ENCODE measurements at places on chromosomes 12 and 14.

- no peak for DNase-seq
These were observed 6.7 kb upstream of the PPP4R3A start for GRCh38 chr14:91516663-91517388.

- no peak for DNase-seq
These were observed 19.7 kb upstream of the RAB35 start for GRCh38 chr12:120136093-120136770.

- DNase-seq: no peak
These were observed 359.9 kb downstream of the NRXN3 start for GRCh38 chr14:78530078-78530477.

DNA sequence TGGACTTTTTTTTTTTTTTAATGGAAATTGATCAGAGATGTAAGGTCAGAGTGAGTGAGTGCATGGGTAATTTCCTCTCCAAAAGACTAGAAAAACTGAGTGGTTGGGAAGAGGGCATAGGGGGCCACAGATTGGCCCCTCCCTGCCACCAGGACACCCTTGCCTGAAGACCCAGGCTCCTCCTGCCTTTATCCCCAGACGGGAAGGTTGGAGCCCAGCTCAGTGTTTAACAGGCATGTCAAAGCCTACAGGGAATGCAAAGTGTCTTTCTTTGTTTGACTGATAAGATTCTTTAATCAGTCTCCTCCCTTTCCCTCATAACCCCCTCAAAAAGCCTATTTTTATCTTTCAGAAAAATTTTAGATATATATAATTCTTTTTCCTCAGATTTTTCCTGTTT, 50.3 kb downstream of the IRAK3 start:
- no peak for DNase-seq

DNA sequence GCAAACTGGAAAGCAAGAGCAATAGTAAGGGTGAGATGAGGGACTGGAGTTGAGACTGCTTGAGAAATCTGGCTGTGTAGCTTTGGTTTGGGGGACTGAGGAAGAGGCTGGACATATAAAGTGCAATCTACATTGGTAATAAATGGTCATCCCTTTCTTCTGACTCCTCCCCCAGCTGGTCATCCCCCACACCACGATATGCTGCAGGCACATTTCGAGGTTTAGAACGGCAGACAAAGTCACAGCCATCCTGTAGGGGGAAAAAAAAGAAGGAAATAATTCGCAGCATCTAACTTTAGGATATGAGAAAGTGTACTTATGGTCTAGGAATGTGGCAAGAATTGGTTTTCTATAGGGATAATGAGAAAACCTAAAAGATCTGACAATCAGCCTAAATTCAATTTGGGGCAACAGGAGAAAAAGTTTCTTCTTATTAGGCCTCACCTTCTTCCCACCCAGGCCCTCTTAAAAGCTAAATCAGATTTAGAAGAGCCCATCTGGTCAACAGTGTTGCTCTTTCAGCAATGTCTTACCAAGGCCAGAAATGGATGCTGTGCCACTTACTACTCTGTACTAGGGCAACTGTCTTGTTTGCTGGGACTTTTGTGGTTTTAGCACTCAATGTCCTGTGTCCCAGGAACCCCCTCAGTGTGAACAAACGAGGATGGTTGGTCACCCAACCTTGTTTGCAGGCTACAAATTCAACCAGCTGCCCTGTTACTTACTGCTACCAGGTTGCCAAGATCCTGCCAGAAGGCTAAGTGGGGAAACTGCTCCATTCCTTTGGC, 7.6 kb downstream of the M6PR start:
- DNase-seq: no peak

DNA sequence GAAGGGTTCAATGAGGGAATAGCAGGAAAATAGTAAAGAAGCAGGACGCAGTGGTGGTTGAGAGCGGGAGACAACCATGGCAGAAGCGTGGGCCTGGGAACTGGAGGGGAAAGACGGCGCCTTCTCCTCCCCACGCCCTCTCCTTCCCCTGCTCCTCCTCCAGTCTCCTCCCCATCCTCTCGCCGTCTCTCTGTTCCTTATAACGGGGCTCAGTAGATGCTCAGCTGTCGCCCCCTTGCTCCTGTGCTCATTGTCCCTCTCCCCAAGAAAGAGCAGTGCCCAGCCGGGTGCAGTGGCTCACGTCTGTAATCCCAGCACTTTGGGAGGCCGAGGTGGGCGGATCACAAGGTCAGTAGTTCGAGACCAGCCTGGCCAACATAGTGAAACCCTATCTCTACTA, 142.0 kb downstream of the BCL11B start:
- DNase-seq: no peak

DNA sequence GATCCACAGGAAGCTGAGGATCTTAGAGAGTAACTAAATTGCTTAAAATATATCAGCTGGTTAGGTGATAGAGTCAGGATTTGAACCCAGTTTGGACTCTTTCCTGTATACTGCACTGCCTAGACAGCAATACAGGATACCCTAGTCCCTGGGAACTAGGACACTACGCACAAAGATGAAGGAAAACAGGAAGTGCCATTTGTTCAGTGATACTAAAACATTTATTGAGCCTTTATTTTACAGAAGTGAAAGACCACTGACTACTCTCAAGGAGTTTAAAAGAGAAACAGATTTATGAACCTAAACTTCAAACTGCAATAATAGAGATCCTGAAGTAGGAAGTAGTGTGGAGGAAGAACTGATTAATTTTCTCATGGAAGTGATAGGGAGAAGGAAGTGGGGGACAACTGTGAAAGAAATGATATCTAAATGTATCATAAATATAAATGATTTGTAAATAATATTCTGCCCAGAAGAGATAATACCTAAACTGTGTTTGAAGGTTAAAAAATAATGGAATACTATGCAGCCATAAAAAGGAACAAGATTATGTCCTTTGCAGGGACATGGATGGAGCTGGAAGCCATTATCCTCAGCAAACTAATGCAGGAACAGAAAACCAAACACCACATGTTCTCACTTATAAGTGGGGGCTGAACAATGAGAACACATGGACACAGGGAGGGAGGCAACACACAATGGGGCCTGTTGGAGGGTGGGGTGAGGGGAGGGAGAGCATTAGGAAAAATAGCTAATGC, 18.2 kb downstream of the MSRB3 start:
- DNase-seq: no peak

DNA sequence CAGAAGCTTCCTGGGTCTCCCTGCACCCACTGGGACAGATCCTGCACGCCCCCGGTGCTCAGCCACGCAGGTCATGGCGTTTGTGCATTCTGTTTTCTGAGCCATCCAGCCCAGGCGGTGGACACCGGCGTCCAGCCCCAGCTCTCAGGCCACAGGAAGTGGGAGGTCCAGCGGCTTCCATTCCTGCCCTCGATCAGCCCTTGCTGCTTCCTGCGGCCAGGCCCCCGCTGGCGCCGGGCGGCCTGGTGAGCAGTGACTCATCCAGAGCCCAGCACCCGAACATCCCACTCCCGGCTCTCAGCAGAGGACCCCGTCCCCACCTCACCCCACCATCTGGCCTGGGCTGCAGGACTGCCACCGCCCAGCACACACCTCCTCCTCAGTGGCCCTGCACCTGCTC, 18.0 kb upstream of the NUDT14 start:
- no peak for DNase-seq

GRCh38 chr12:100566887-100567637, 6.4 kb upstream of the GAS2L3 start:
- DNase-seq: no peak

DNA sequence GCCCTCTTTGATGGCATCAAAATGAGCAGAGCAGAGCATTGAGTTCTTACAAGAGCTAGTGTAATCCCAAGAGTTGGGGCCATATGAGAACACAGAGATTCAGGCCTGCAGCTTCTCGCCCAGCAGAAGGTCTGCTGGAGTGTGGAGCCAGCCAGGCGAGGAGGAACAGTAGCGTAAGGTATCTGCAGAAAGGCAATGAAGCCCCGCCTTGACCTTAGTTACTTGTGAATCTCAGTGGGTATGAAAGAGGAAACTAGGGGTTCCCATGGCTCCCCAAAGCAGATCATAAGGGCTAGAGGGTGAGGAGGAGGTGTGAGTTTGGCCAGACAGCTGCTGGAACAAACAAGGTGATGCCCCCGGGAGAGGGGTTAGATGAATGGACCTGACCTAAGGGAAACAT, 49.4 kb downstream of the SLC8A3 start:
- no peak for DNase-seq

- peak; percentile 31 for DNase-seq
These were observed 71.1 kb downstream of the B4GALNT3 start for GRCh38 chr12:530821-531220.

GRCh38 chr12:79920421-79921238, 14.3 kb downstream of the PPP1R12A start:
- peak; percentile 98 for DNase-seq

DNA sequence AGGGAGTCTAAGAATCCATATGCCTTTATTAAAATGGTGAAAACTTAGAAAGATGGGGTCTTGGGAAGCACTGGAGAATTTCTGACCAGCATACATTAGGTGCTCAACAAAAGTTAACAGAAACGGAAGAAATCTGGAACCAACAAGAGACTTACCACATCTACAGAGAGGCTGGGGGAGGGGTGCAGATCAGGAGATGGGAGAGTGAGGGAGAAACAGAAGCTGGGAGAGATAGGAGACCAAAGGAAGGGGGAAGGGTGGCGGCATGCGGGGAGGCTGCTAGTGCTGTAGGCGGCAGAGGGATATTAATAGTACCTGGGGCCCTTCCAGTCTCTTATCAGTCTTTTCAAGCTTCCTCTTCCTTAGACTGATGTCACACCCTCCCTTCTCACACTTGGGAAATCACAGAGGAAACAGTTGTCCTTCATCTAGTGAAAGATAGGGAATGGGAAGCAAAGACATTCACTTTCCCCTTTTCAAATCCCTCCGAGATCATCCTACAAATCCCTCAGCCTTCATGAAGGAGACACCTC, 18.1 kb downstream of the ZBTB39 start:
- DNase-seq: no peak

DNA sequence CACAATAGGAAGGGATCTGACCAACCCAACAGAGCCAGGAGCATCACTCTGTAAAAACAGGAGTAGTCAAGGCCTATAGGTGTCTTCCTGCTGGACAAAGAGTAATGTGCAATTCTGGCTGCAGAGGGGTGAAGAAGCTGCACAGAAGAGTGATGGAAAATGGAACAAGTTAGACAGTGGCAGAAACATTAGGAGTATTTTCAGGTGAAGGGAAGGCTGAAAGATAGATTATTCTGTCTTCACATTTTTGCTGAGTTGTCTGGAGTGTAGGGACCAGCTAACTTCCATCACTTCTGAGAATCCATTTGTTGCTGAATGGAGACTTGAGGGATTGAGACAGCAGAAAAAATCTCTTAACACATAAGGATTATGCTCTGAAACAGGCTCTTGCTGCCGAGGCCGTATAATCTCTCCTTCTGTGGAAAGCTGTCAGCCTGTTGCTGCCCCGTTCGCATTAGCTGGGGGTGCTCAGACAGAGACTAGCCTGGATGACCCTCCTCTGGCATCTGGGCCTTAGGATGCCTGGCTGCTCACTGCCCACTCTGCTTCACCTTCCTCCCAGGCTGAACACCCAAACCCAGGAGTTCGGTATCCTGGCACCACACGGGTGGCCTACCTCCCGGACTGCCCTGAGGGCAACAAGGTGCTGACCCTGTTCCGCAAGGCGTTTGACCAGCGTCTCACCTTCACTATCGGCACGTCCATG, 3.1 kb upstream of the ARHGEF25 start:
- peak; percentile 87 for DNase-seq

- DNase-seq: no peak
These were observed 342.0 kb downstream of the NPAS3 start for GRCh38 chr14:33280646-33281045.

- DNase-seq: peak; percentile 80
These were observed 15.8 kb downstream of the WNT5B start for GRCh38 chr12:1644534-1645438.

DNA sequence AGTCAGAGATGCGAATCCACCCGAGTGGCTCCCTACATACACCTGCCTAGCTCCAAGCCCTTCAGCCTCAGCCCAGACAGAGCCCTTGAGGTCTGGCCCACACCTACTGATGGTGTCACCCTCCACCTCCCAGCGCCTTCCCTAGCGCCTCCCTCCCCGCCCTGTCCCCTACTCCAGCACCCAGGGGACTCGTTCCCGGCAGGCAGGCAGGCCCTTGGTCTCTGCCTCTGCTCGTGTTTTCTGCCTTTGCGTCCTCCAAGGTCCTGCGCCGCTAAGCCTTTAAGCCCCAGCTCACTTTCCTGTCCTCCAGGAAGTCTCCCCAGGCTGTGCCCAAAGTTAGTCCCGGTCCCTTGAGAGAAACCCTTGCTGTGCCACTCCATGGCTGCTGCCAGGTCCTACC, 12.7 kb downstream of the INF2 start:
- no peak for DNase-seq

- DNase-seq: no peak
These were observed 28.0 kb upstream of the METAP2 start for GRCh38 chr12:95445884-95446505.

- DNase-seq: no peak
These were observed 6.7 kb upstream of the CACNA2D4 start for GRCh38 chr12:1924996-1925683.

DNA sequence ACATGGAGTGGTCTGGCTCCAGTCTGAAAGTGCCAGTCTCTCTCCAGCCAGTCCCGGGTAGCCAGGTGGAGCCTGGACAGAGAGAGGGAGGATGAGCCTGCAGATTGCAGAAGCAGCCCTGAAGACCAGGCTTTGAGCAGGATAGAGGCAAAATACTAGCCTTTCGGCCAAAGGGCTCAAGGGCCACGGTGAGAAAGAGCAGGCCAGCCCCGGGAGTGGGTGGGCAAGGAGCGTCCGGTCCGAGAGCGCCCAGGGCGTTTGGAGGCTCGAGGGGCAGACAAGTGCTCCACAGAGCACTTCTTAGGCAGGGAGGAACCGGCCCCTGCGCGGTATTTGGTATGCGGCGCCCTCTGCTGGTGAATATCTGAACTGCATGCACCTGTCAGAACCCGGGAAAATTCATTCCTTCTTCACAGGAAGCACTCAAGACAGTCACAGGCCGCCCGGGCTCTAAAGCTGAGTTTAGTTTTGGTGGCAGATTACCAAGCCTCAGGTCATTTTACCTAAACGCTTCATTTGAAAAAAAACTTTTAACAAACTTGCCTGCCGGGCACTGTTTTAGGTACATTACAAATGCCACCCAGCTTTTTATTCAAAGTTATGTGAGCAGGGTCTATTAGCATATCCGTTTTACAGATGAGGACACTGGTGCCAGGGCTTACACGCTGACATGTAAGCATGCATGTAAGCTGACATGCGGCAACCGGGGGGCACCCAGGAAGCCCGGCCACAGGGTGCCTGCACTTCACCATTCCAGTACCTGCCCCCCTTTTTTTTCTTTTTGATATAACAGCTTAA, 21.0 kb upstream of the PSMC1 start:
- peak; percentile 77 for DNase-seq

- DNase-seq: no peak
These were observed 1.6 kb downstream of the GSKIP start for GRCh38 chr14:96364962-96365361.

DNA sequence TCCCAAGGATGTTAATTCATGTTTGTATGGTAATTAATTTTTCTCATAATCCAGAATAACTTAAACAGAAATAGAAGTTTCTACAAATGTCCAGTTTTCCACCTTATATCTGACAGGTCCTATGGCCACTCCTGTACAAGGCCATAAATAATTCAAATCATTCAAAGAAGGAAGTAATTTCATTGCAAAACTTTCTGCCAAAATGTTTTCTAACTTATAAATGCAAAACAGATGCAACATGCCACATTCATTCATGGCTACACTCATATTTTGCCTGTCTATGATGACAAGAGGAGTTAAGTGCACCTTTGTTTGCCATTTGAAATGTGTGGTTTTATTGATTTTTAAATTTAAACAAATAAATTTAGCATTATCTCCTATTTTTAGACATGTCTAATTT, 34.4 kb downstream of the ITPR2 start:
- DNase-seq: no peak

- DNase-seq: no peak
These were observed 47.7 kb upstream of the ANP32D start for GRCh38 chr12:48424644-48425043.

Measured in NCI-H82 (cell line).